ENCODE measurements at places on chromosomes 11 and 22.

- no peak for DNase-seq
Observed at GRCh38 chr22:50215297-50216054, 14.7 kb downstream of the SELENOO start.

DNA sequence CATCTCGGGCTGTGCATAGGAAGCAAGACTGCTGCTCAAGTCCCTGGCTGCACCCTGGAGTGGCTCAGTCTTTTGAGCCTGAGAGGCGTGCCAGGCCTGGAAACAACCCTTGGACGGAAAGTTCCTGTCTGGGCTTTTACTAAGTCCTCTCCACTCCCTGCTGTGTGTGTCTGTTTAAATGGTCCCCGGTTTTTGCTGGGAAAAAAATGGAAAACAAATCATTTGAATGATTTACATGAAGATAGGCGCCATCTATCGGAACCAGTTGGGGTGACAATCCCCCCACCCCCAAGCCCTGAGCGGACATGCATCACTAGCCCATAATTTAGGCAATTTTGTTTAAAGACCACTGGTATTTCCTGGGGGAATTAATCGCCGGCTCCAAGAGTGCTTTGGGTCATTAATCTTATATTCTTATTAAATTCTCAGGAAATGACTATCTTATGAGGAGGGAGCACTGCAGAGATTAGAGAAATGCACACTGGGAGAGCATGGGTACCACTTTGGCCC lies 2.7 kb upstream of the GAB2 start:
- DNase-seq, result peak; percentile 91

- no peak for DNase-seq
Observed at GRCh38 chr22:38862375-38863329, 9.4 kb downstream of the CBX6 start.

DNA sequence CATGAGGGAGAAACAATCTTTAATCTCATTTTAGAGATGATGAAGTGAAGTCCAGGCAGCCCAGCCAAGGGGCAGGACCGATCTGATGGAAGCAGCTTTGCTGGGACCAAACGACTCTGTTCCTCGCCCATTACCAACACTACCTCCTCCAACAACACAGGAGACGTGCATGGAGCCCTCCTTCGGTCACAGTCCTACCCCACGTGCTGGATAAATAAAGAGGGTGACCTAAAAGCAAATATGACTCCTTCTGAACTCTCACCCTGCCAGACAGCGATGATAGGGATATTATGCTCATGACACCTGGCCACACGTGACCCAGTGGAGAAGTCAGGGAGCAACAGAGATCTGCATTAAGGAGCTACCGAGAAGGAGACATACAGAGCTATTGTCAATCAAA lies 26.0 kb downstream of the SCGB1A1 start:
- DNase-seq, result no peak

- DNase-seq, result no peak
Observed at GRCh38 chr22:31291481-31292235, 630 bp downstream of the PIK3IP1 start.

GRCh38 chr11:111502611-111503010 lies 9.6 kb downstream of the BTG4 start:
- no peak for DNase-seq

DNA sequence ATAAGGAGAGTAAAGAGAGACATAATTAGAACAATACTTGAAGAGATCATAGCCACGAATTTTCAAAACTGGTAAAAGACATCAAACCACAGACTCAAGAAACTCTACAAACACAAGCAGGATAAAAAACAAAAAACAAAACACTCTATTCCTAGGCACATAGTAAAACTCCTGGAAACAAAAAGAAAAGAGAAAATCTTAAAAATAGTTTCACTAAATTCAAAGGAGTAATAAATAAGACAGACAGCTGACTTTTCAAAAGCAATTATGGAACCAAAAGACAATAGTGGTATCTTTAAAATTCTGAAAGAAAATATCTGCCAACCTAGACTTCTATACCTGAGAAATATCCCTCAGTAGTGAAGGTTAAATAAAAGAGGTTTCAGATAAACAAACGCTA lies 9.2 kb upstream of the NARS2 start:
- no peak for DNase-seq

GRCh38 chr11:71255800-71256479 lies 3.6 kb upstream of the SHANK2 start:
- DNase-seq, result no peak

Measured in fibroblast of skin of scalp (primary cell).